ENCODE measurements at places on chromosomes 16 and 17. TPM values are rescaled to one million over a fixed set of nuclear protein-coding genes. Genes with fewer than 3 reads are reported as not detected.

RRAD gene
- 6.5 TPM for total RNA-seq

ZFP90 gene
- total RNA-seq: 32.5 TPM

RAB37 gene
- not detected for total RNA-seq

RNF222 gene
- not detected for total RNA-seq

TLCD2 gene
- 9.5 TPM for total RNA-seq

KRT33B gene
- total RNA-seq: not detected

JPH3 gene
- 1.1 TPM for total RNA-seq
